ENCODE measurements at places on chromosomes 1 and 21.

DNA sequence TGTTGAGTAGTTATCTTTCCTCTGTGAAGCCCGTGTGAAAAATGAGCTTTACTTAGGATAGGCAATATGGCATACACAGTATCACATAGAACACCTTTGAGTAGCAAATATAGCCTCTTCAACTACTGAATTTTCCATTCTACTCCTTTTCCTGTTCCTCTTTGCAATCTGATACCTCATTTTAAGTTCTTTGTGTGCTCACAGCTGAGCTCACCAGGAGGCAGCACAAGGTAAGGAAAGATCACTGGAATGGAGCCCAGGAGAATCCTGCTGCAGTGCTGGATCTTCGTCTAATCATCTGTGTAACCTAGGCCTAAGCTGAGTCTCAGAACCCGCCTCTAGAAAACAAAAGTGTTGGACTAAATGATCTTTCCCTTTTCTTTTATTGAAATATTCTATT is 171.0 kb downstream of the LRRC40 start:
- peak; percentile 85 for DNase-seq

GRCh38 chr1:169959686-169960085 is 66.0 kb upstream of the SCYL3 start:
- DNase-seq, result no peak

DNA sequence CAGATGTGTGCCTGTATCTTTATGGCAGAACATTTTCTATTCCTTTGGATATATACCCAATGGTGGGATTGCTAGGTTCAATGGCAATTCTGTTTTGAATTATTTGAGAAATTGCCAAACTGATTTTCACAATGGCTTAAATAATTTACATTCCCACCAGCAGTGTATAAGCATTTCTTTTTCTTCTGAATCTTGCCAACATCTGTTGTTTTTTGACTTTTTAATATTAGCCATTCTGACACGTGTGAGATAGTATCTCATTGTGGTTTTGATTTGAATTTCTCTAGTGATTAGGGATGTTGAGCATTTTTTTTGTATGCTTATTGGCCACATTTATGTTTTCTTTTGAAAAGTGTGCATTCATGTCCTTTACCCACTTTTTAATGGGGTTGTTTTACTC is 864.3 kb upstream of the ADAMTS5 start:
- DNase-seq, result no peak

- no peak for DNase-seq
Observed at GRCh38 chr1:156601892-156602291, 613 bp upstream of the GPATCH4 start.

GRCh38 chr1:167332503-167332902 is 111.8 kb downstream of the POU2F1 start:
- no peak for DNase-seq

- no peak for DNase-seq
Observed at GRCh38 chr1:45868861-45869260, 65.4 kb downstream of the MAST2 start.

- DNase-seq, result no peak
Observed at GRCh38 chr1:201419256-201419655, 2.3 kb downstream of the TNNI1 start.

GRCh38 chr1:35902671-35903070 is 19.7 kb downstream of the AGO1 start:
- no peak for DNase-seq

GRCh38 chr1:22150923-22151322 is 8.0 kb upstream of the WNT4 start:
- no peak for DNase-seq

- DNase-seq, result peak; percentile 83
Observed at GRCh38 chr1:161805399-161806197, 39.5 kb downstream of the ATF6 start.
